Osteoblast (primary cell): ENCODE measurements at places on chromosomes 3 and 15. TPM values are rescaled to one million over a fixed set of nuclear protein-coding genes. Genes with fewer than 3 reads are reported as not detected.

GRCh38 chr3:195802261-195802701 is 9.4 kb downstream of the MUC4 start:
- H3K27ac ChIP-seq, result no peak overlapping the region
- no peak overlapping the region for H3K4me3 ChIP-seq
- DNase-seq, result peak; percentile 26
- H3K36me3 ChIP-seq, result no peaks in the 10 kb centered on the region
- H3K4me1 ChIP-seq, result no peaks in the 10 kb centered on the region
- H3K27me3 ChIP-seq, result peaks cover 42% of the 10 kb centered on the region

Gene GPR15
- not detected in 2 replicates for total RNA-seq

Gene SLC9C1
- not detected in 2 replicates for total RNA-seq

DNA sequence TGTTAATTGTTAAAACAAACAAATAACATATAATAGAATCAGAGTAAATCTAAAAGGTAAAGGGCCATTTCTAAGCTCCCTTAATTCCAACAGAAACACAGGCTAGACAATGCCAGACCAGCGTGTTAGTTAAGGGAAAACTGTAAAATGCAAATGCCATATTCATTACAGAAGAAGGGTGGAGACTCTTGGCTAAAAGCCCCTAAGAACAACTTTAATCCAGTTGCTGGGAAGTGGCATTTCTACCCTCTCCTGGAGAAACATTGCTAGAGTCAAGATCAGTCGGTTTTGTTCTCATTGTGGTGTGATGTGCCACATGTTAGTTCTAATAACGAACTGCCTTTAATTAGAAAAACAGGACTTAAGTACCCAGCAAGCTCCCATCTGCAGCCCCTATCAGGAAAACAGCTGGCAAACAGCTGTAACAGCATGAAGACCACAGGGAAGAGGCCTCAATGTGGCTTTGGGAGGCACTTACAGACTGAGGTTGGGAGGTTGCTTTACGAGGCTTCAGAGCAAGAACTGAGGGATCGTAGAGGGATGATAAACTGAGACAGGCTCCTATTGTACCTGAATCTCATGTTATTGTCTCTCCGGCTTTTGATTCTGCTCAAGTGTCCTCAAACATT is 1134.8 kb downstream of the ROBO1 start:
- no peaks in the 10 kb centered on the region for H3K27me3 ChIP-seq
- no peak overlapping the region for H3K27ac ChIP-seq
- no peak for DNase-seq
- H3K36me3 ChIP-seq, result peaks cover 4% of the 10 kb centered on the region

GRCh38 chr3:184662187-184662586 is 49.7 kb downstream of the MAGEF1 start:
- H3K27me3 ChIP-seq, result no peaks in the 10 kb centered on the region
- H3K36me3 ChIP-seq, result no peaks in the 10 kb centered on the region
- DNase-seq, result no peak
- H3K4me1 ChIP-seq, result peaks cover under 1% of the 10 kb centered on the region
- no peak overlapping the region for H3K4me3 ChIP-seq

- H3K4me1 ChIP-seq, result peaks cover 19% of the 10 kb centered on the region
- peak overlapping the region; percentile 3 for H3K27ac ChIP-seq
- no peaks in the 10 kb centered on the region for H3K27me3 ChIP-seq
- H3K4me3 ChIP-seq, result no peak overlapping the region
Measured at GRCh38 chr3:51686512-51687215, 15.6 kb downstream of the TEX264 start.

GRCh38 chr3:31839144-31839917 is 141.7 kb downstream of the OSBPL10 start:
- no peak overlapping the region for H3K27ac ChIP-seq
- H3K36me3 ChIP-seq, result no peaks in the 10 kb centered on the region
- H3K4me3 ChIP-seq, result no peak overlapping the region
- no peak for DNase-seq
- no peaks in the 10 kb centered on the region for H3K4me1 ChIP-seq

DNA sequence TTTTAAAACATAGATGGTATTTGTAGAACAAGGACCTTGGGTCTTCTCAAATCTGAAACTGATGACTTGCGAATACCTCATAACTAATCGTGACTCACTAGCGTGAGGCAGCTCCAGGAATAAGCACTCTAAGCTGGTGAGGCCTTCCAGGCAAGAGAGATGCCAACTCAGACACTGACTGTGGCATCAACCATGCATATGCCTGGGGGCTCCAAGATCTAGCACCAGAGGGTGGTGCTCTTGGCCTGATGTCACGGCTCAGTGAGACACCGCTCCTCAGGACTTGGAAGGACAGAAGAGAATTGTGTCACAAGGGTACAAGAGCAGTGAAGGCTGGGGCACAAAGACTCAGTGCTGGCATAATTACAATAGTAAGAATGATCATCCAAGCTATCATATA is 125.0 kb upstream of the TRIM42 start:
- H3K27me3 ChIP-seq, result no peaks in the 10 kb centered on the region
- no peaks in the 10 kb centered on the region for H3K4me1 ChIP-seq
- no peak for DNase-seq
- H3K36me3 ChIP-seq, result no peaks in the 10 kb centered on the region
- H3K27ac ChIP-seq, result no peak overlapping the region
